WERI-Rb-1 (cell line): ENCODE measurements at places on chromosomes 16 and 17.

- DNase-seq: no peak
Observed at GRCh38 chr16:314795-315299, 31.9 kb downstream of the PDIA2 start.

GRCh38 chr17:80621997-80622357 is 77.3 kb downstream of the RPTOR start:
- DNase-seq: peak; percentile 63

GRCh38 chr16:3187798-3188674 is at the start of gene OR1F1:
TSS of gene OR1F1 (plus strand) at chr16:3188204.
- peak; percentile 57 for DNase-seq

- DNase-seq: no peak
Observed at GRCh38 chr16:1788708-1789100, 4.8 kb downstream of the IGFALS start.

DNA sequence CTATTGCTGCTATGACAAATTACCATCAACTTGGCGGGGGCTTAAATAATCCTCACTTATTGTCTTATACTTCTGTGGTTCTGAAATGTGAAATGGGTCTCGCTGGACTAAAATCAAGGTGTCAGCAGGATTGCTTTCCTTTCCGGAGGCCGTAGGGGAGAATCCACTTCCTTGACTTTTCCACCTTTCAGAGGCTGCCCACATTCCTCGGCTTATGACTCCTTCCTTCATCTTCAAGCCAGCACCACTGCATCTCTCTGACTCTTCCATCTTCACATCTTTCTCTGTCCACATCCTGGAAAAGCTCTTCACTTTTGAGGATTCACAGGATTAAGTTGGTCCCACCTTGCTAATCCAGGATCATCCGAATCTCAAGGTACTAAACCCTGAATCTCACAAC is 217.8 kb downstream of the GRIN2A start:
- peak; percentile 59 for DNase-seq

GRCh38 chr17:8502126-8502525 is 66.4 kb downstream of the NDEL1 start:
- DNase-seq: no peak
